ENCODE measurements at places on chromosomes 13 and 19. TPM values are rescaled to one million over a fixed set of nuclear protein-coding genes. Genes with fewer than 3 reads are reported as not detected.

- no peaks in the 10 kb centered on the region for H3K36me3 ChIP-seq
- H3K4me3 ChIP-seq = no peak overlapping the region
- H3K4me1 ChIP-seq = no peaks in the 10 kb centered on the region
- DNase-seq = no peak
- H3K27me3 ChIP-seq = no peaks in the 10 kb centered on the region
These were observed 32.5 kb downstream of the CCDC70 start for GRCh38 chr13:51894239-51894638.

ZNF787 gene
- 12.7 TPM for total RNA-seq

MYBPC2 gene
- total RNA-seq = not detected

- no peak overlapping the region for H3K27ac ChIP-seq
- no peak for DNase-seq
- H3K27me3 ChIP-seq = no peaks in the 10 kb centered on the region
- H3K4me1 ChIP-seq = peaks cover 7% of the 10 kb centered on the region
- no peak overlapping the region for H3K4me3 ChIP-seq
- H3K36me3 ChIP-seq = no peaks in the 10 kb centered on the region
These were observed 25.6 kb downstream of the SHISA2 start for GRCh38 chr13:26026211-26026610.

DNA sequence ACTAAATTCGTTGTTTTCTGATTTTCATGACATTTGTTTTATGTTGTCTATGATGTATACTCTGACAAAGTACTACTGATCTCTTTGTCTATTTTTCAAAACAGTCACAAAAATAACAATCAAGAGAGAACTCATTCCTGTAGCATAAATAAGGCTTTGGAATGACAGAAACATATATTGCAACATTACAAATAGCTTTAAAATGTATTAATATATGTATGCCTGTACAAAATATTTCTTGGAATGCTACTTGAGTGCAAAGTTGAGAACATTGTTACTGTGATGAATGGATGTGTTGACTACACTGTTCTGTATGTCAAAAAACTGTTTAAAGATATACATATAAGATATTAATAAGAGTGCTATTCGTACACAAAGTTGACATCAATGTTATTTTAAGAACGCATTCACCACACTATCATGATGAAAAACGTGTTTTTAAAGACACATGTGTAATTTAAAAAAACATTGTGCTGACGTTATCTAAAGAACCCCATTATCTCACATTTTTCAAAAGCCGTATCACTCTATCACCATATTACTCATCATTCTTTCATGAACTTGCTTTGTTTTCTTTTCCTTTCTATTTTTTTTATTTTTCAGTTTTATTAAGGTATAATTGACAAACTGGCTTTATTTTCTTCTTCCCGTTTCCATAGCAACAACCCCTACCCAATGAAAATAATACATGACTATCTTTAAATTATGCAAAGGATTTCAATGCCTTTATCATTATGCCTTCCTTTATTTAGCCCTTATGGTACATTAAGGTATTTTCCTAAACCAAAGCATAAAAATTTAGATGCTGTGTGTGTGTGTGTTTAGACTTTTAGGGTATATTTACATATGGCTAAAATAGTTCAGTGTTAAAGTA lies 918.8 kb downstream of the SLITRK1 start:
- H3K36me3 ChIP-seq = no peaks in the 10 kb centered on the region
- no peak for DNase-seq
- no peak overlapping the region for H3K27ac ChIP-seq
- no peaks in the 10 kb centered on the region for H3K27me3 ChIP-seq
- no peaks in the 10 kb centered on the region for H3K4me1 ChIP-seq
- no peak overlapping the region for H3K4me3 ChIP-seq

ZNF667 gene
- total RNA-seq = 2.0 TPM

GRCh38 chr13:107865318-107865575 lies 350.1 kb downstream of the LIG4 start:
- peaks cover 31% of the 10 kb centered on the region for H3K4me1 ChIP-seq
- peaks cover 11% of the 10 kb centered on the region for H3K27me3 ChIP-seq
- no peaks in the 10 kb centered on the region for H3K36me3 ChIP-seq
- no peak for DNase-seq
- no peak overlapping the region for H3K4me3 ChIP-seq

INAFM1 gene
- total RNA-seq = 9.1 TPM

DNA sequence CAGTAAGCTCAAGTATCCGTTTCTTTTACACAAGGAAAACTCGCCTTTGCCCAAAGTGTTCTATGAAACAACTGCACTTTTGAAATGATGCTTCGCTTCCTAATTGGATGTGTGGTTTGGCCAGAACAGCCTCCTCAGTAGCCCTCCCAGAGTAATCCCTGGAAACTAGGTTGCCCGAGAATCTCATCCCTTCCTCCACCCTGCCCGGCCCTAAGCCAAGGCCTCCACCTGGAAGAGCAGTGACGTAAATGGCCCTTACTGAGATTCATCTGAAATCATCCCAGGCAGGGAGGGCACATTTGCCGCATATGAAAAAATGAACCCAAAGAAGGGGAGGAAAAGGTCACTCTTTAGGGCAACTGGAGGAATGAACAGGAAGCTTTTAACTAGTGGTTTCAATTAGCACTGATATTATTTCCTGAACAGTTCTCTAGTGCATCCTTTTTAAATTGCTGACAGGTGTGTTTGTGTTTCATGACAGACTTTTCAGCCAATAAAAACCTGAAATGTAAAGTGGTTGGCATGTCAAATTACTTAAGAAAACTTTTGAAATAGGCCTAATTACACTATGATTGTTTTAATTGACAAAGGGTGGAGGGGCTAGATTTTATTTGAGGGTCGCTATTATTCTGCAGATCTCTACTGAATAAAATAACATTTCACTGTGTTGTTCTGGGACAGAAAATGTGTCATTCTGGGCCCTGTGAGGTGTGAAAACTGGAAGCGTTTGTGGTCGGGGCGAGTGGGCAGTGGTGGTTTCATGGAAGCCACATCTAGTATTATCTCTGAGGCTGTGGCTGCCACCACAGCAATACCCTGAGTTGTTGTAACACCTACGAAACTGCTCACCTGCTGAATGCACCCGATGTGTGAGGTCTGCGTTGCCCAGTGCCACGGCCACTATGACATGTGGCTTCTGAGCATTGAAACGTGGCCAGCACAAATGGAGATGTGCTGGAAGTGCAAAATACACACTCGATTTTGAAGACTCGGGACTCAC lies 112.1 kb downstream of the ZIC5 start:
- no peaks in the 10 kb centered on the region for H3K4me1 ChIP-seq
- H3K4me3 ChIP-seq = no peak overlapping the region
- H3K36me3 ChIP-seq = no peaks in the 10 kb centered on the region
- no peak overlapping the region for H3K27ac ChIP-seq
- DNase-seq = no peak

GRCh38 chr13:110925023-110925612 lies 10.2 kb upstream of the ANKRD10 start:
- H3K27me3 ChIP-seq = no peaks in the 10 kb centered on the region
- H3K27ac ChIP-seq = no peak overlapping the region
- no peaks in the 10 kb centered on the region for H3K36me3 ChIP-seq
- H3K4me3 ChIP-seq = no peak overlapping the region

DNA sequence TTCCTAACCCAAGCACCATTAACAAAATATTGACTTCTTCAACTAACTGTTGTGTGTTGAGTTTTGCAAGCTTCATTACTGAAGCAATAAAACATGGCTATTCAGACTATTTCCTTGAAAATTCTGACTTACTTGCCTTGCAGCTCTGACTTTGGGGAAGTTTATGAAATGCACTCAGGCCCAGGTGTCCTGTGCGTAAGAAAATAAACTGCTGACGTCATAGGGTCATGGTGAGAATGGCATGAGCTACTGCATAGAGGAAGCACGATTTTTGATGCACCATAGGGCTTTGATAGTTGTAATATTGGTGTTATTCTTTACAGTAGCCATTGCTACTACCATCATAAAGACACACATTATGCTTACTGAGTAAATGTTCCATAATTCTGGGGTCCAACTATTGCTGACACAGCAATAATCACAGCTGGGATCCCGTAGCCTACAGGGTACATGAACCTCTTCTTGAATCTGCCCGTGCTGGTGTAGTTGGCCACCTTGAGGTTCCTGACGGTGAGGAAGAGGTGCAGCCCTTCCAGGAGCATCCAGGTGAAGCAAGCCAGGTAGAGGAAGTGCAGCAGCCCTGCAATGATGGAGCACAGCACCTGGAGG lies 57.9 kb downstream of the MBD3L2B start:
- H3K4me1 ChIP-seq = no peaks in the 10 kb centered on the region
- no peak overlapping the region for H3K27ac ChIP-seq
- H3K36me3 ChIP-seq = no peaks in the 10 kb centered on the region
- DNase-seq = no peak
- no peaks in the 10 kb centered on the region for H3K27me3 ChIP-seq

CCDC169 gene
- total RNA-seq = 1.6 TPM

Measured in body of pancreas (tissue), 4 donors.